Vagina (tissue), 2 donors: ENCODE measurements at places on chromosomes 7 and 10.
A peak's percentile ranks its signal among the peaks of the same experiment; 100 is the strongest.

DNA sequence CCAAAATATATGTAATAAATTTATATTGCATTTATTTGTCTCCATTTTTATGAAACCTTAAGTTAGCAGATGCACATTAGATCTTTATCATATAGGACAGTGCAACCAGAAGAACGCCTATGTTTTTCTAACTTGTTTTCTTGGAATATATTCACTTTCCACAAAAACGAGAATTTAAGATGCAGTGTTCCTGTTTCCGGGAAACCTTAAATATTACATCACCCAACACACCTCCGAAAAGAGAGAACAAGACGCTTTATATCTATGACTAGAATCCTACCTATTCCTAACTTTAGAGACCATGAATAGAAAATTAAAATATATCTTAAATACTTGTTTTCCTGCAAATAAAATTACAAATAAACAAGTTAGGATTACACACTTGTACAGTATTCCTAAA lies 1.9 kb downstream of the EZH2 start:
- H3K4me1 ChIP-seq: peaks cover 18% of the 10 kb centered on the region
- H3K36me3 ChIP-seq: no peaks in the 10 kb centered on the region
- H3K27ac ChIP-seq: no peak overlapping the region
- no peaks in the 10 kb centered on the region for H3K27me3 ChIP-seq
- no peak for DNase-seq

- no peak overlapping the region for H3K27ac ChIP-seq
- H3K36me3 ChIP-seq: no peaks in the 10 kb centered on the region
- DNase-seq: peak; percentile 87
- H3K4me3 ChIP-seq: no peak overlapping the region
Observed at GRCh38 chr10:120942806-120943413, 91.7 kb downstream of the WDR11 start.

GRCh38 chr7:140640727-140641523 lies at the start of gene DENND2A:
DENND2A (minus strand) TSS chr7:140640813; CDS start chr7:140602397, 38,416 bp downstream.
- H3K4me3 ChIP-seq: peak within 1 kb of the TSS; percentile 91
- peak within 1 kb of the TSS; percentile 87 for H3K27ac ChIP-seq
- H3K36me3 ChIP-seq: no peaks in the 10 kb centered on the region
- peaks cover 39% of the 10 kb centered on the region for H3K4me1 ChIP-seq
- DNase-seq: no peak
- no peaks in the 10 kb centered on the region for H3K27me3 ChIP-seq

DNA sequence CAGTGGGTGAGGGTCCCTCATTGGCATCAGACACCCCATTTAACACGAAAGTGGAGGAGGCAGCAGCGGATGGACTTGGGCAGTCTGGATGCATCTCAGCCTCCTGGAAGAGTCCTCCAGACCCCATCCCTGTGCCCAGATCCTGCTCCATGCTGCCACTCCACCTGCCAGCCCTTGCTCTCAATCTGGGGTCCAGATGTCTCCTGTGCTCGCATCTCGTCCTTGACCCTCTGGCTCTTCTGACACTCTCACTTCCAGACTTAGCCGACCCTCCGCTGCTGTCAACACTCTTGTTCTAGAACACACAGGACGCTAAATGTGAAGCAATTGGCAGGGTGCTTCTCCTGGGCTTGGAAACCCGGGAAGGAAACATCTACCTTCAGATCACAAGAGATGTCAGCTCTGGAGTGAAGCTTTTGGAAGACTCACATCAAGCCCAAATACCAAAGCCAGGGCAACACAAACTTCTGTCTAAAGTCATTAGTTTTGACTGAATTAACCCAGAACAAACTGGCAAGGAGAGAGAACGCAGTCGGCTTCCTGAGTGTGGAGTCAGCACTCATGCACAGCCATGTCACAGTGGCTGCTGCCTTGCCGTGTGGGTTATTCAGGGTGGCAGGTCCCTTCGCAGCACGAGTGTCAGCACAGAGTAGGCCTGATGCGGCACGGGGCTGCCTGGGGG lies 379.1 kb downstream of the TCERG1L start:
- no peaks in the 10 kb centered on the region for H3K4me1 ChIP-seq
- no peak overlapping the region for H3K4me3 ChIP-seq
- no peaks in the 10 kb centered on the region for H3K27me3 ChIP-seq
- peak; percentile 43 for DNase-seq
- H3K36me3 ChIP-seq: no peaks in the 10 kb centered on the region
